ENCODE measurements at places on chromosomes 2 and 18. TPM values are rescaled to one million over a fixed set of nuclear protein-coding genes. Genes with fewer than 3 reads are reported as not detected.

The PFN4 gene
- not detected for total RNA-seq

The CELF4 gene
- total RNA-seq: 2.9 TPM

The C2orf81 gene
- 3.6 TPM for total RNA-seq

The ZNF516 gene
- 50.1 TPM for total RNA-seq

The ALPG gene
- 0.94 TPM for total RNA-seq

The CCT4 gene
- total RNA-seq: 362 TPM

The CD8A gene
- total RNA-seq: 0.44 TPM

The BOLL gene
- total RNA-seq: not detected

The ARHGAP25 gene
- 3.4 TPM for total RNA-seq

The IER3IP1 gene
- total RNA-seq: 6.7 TPM

The REG1A gene
- total RNA-seq: 8.2 TPM

The TP53I3 gene
- 33.1 TPM for total RNA-seq

The ECEL1 gene
- 21.9 TPM for total RNA-seq

The POTEI gene
- total RNA-seq: 3.2 TPM

The UCN gene
- total RNA-seq: 0.68 TPM

The PLEKHH2 gene
- total RNA-seq: 5.8 TPM

The HOXD8 gene
- not detected for total RNA-seq

The MZT2A gene
- total RNA-seq: 162 TPM

The NEURL3 gene
- not detected for total RNA-seq

The TMEM200C gene
- total RNA-seq: 6.6 TPM

The B3GNT7 gene
- total RNA-seq: 151 TPM

The ACMSD gene
- total RNA-seq: not detected

The DNAH6 gene
- total RNA-seq: 0.18 TPM
